ENCODE measurements at places on chromosomes 12 and 14. TPM values are rescaled to one million over a fixed set of nuclear protein-coding genes. Genes with fewer than 3 reads are reported as not detected.

DNA sequence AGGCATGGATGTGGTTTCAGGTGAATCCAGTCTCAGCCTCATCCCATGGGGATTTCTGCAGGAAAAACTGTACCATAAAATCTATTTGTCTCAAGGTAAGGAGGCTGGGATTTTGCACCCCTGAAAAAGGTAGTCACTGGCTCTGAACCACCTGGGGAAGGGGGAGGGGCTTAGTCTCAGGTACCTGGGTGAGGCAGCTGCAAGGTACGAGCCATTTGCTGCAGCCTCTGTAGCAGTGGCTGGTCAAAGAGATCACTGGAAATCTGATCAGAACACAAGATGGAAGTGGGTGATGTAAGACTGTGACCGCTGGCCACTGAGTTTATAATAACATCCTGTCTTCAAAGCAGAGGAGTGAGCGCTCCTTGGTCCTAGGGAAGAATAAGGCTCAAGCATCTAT is 209.9 kb upstream of the NOS1 start:
- no peak overlapping the region for H3K27ac ChIP-seq
- H3K4me1 ChIP-seq = no peaks in the 10 kb centered on the region
- H3K27me3 ChIP-seq = peaks cover 4% of the 10 kb centered on the region
- no peak for DNase-seq
- H3K36me3 ChIP-seq = no peaks in the 10 kb centered on the region

Gene RDH11
- 43.7 TPM for total RNA-seq

DNA sequence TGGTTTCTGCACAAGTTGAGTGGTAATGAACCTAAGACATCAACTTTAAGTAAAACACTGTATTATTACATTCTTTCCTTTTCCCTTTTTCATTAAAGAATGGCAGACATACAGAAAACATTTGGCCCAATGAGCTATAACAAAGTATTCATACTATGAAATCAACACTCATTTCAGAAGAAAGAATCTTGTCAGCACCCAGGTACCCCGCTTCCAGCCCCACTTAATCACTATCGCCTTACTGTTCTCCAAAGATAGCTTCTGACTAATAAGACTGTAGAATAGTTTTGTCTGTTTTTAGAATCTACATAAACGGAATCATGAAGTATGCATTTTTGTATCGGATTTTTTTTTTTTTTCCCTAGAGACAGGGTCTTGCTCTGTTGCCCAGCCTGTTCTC is 9.5 kb downstream of the CNTN1 start:
- no peak overlapping the region for H3K27ac ChIP-seq
- H3K4me3 ChIP-seq = no peak overlapping the region
- no peaks in the 10 kb centered on the region for H3K36me3 ChIP-seq
- H3K4me1 ChIP-seq = no peaks in the 10 kb centered on the region
- DNase-seq = no peak

DNA sequence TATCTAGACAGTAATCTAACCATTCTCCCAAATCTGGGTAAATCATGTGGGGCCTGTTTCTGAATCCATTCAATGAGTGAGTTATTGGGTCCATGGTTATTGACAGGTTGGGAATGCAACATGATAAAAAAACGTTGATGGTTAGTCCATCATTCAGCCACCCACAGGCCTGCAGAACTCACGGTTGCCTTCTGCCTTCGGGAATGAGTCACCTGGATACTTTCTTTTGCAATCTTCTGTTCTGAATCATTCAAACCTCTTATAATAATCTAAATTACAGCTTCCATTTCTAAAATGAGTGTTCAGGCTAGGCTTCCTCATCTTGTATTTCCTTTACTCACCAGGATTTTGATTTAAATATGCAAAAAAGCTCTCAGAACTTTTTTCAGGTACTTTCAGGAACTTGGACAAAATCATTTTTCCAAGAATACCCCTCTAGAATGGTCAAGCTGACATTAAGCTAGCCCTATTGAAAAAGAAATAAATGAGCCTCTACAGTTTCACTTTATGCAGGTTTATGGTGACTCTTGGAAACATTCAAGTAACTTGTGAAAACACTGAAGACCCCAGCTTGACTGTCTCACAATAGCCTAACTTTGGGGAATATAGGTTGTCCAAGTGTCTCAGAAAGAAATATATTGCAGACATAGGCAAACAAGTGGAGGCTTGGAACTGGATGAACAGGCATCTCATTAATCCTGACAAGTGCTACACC is 94.4 kb downstream of the KCNK10 start:
- no peak for DNase-seq
- H3K36me3 ChIP-seq = no peaks in the 10 kb centered on the region
- H3K4me3 ChIP-seq = no peak overlapping the region

Gene KCNJ8
- total RNA-seq = not detected

Gene SCN8A
- 1.1 TPM for total RNA-seq

DNA sequence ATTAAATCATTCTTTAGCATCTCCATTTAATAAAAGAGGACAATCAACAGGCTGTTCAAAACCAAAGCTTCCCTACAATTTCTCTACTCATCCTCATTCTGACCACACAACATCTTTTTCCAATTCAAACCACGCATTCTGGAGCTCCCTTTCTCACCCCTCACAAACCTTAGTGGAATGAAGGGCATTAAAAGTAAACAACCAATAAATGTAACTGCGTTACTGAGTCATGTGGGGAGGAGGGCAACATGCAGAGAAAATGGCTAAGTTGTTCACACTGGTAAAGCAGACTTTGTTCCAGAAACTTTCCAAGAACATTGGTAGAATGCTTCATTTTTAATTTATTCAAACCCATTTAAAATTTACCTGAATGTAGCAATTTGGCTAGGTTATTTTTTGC is 19.6 kb downstream of the SOX5 start:
- DNase-seq = no peak
- no peak overlapping the region for H3K27ac ChIP-seq
- no peaks in the 10 kb centered on the region for H3K4me1 ChIP-seq
- H3K27me3 ChIP-seq = no peaks in the 10 kb centered on the region
- no peaks in the 10 kb centered on the region for H3K36me3 ChIP-seq
- H3K4me3 ChIP-seq = no peak overlapping the region

DNA sequence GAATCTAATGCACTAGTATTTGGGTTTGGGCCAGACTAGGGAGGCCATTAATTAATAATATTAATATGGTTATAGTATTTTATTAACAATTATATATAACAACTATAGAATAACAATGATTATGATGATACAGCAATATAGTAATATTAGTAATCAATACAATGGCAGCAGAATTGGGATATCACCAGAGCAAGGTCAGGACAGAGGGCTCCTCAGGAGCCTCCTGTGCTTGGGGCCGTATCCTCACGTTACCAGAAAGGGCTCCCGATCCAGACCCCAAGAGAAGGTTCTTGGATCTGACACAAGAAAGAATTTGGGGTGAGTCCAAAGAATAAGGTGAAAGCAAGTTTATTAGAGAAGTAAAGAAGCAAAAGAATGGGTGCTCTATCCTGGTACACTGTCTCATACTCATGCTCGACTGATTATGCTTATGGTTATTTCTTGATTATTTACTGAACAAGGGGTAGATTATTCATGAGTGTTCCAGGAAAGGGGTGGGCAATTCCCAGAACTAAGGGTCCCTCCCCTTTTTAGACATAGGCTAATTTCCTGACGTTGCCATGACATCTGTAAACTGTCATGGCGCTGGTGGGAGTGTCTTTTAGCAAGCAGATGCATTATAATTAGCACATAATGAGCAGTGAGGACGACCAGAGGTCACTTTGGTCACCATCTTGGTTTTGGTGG is 61.6 kb downstream of the RIN3 start:
- no peaks in the 10 kb centered on the region for H3K27me3 ChIP-seq
- no peaks in the 10 kb centered on the region for H3K36me3 ChIP-seq
- H3K4me3 ChIP-seq = peak overlapping the region; percentile 41
- DNase-seq = no peak
- peaks cover 86% of the 10 kb centered on the region for H3K4me1 ChIP-seq

- DNase-seq = no peak
- no peaks in the 10 kb centered on the region for H3K27me3 ChIP-seq
- H3K27ac ChIP-seq = no peak overlapping the region
- H3K4me1 ChIP-seq = no peaks in the 10 kb centered on the region
- no peak overlapping the region for H3K4me3 ChIP-seq
- H3K36me3 ChIP-seq = peaks cover 84% of the 10 kb centered on the region
These were observed 80.6 kb downstream of the APAF1 start for GRCh38 chr12:98725476-98726247.

- H3K27me3 ChIP-seq = peaks cover 3% of the 10 kb centered on the region
- no peak overlapping the region for H3K27ac ChIP-seq
- no peak for DNase-seq
- no peak overlapping the region for H3K4me3 ChIP-seq
- H3K36me3 ChIP-seq = no peaks in the 10 kb centered on the region
These were observed 187.1 kb downstream of the TSPAN9 start for GRCh38 chr12:3263939-3264922.

Gene KLRC2
- total RNA-seq = 1.9 TPM

DNA sequence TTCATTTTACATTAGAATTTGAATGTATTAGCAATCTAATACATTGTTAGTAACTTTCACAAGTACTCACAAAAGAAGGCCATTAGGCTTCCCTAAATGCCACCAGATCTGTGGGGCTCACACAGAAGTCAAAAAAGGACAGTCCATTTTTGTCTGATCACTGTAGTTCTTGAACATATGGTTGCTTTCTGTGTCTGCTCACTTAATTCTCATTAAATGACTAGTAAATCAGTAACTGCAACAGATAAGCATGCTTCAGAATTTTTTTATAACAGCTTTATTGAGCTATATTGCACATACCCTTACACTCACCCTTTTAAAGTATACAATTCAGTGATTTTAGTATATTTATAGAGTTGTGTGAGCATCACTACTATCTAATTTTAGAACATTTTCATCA is 71.4 kb downstream of the DENND5B start:
- DNase-seq = no peak
- H3K27me3 ChIP-seq = no peaks in the 10 kb centered on the region
- no peak overlapping the region for H3K27ac ChIP-seq

DNA sequence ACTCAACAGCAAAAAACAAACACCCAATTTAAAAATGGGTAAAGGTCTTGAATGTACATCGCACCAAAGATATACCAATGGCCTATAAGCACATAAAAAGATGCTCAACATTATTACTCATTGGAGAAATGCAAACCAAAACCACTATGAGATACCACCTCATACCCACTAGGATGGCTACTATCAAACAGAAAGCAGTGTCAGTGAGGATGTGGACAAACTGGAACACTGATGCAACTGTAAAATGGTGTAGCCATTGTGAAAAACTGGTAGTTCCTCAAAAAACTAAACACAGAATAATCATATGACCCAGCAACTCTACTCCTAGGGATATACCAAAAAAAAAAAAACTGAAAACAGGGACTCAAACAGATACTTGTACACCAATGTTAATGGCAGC is 49.3 kb downstream of the CDK17 start:
- no peak overlapping the region for H3K4me3 ChIP-seq
- H3K27ac ChIP-seq = peak overlapping the region; percentile 74
- H3K27me3 ChIP-seq = no peaks in the 10 kb centered on the region
- peaks cover under 1% of the 10 kb centered on the region for H3K36me3 ChIP-seq

GRCh38 chr14:100017553-100017952 is 47.7 kb upstream of the EVL start:
- no peak for DNase-seq
- no peak overlapping the region for H3K4me3 ChIP-seq
- H3K36me3 ChIP-seq = no peaks in the 10 kb centered on the region
- H3K4me1 ChIP-seq = peaks cover 8% of the 10 kb centered on the region

- peak overlapping the region; percentile 34 for H3K4me3 ChIP-seq
- H3K4me1 ChIP-seq = peaks cover 48% of the 10 kb centered on the region
- no peak for DNase-seq
- H3K36me3 ChIP-seq = peaks cover 34% of the 10 kb centered on the region
- H3K27ac ChIP-seq = no peak overlapping the region
These were observed 187.0 kb downstream of the MED13L start for GRCh38 chr12:116090516-116090915.

Gene PPFIA2
- not detected for total RNA-seq

Gene PAPLN
- total RNA-seq = 0.10 TPM

DNA sequence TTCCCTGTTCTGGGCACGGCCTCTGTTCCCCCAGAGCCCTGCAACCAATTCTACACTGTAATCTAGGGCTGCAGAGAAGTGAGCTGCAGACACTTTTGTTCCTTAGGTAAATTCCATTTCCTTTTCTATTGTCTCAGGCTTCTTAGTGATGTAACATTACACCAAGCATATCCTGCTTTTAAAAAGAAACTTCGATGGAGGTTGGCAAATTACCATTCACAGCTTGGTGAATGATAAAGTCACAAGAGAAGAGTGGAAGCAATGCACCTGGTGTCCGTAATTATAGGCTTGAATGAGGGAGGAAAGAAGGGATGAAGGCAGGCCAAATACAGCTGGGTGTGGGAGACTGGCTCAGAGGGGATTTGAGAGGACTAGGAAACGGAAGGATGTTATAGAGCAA is 68.6 kb downstream of the PPM1A start:
- no peaks in the 10 kb centered on the region for H3K4me1 ChIP-seq
- no peak overlapping the region for H3K27ac ChIP-seq
- H3K27me3 ChIP-seq = peaks cover 6% of the 10 kb centered on the region

DNA sequence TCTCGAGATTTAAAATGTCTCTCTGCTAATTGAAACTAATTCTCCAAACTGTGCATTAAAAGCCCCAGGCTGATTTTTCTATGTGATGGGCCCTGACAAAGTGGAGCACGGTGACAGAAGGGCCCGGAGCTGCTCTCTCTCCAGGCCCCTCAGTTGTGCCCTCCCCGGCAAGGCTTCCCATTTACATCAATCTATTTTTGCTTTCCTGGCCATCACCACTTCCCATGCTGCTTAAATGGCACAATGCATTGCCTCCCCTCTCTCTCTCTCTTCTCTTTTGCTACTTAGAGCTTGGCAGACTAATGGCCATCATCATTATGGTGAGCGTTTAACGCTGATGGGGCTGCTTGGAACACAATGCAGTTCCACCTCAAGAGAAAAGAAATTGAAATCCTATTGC is 270.7 kb upstream of the DIO3 start:
- H3K27ac ChIP-seq = no peak overlapping the region
- DNase-seq = no peak
- H3K27me3 ChIP-seq = peaks cover 8% of the 10 kb centered on the region

DNA sequence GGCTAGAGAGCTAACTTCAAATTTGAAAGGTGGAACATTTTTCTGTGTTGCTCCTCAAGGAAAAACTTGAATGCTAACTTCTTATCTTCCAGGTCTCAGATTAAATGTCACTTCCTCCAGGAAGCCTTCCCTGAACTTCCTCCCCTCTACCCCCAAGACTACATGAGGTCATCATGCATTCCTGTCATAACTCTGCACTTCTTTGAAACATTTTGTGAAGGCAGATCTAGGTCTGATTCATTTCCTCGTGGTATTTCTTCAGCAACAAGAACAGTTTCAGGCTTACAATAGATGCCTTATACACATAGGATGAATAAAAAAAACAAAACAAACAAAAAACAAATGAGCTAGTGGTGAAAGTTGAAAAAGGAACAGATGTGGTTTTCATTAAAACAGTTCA is 97.1 kb upstream of the SRRM4 start:
- no peak overlapping the region for H3K27ac ChIP-seq
- no peaks in the 10 kb centered on the region for H3K36me3 ChIP-seq
- no peak overlapping the region for H3K4me3 ChIP-seq
- no peak for DNase-seq
- peaks cover 2% of the 10 kb centered on the region for H3K27me3 ChIP-seq
- H3K4me1 ChIP-seq = no peaks in the 10 kb centered on the region

GRCh38 chr12:84355561-84355960 is 557.0 kb downstream of the SLC6A15 start:
- DNase-seq = no peak
- no peaks in the 10 kb centered on the region for H3K36me3 ChIP-seq
- H3K4me1 ChIP-seq = peaks cover 2% of the 10 kb centered on the region
- H3K27me3 ChIP-seq = no peaks in the 10 kb centered on the region
